Caco-2 (cell line): ENCODE measurements at places on chromosomes 11 and 22.

GRCh38 chr22:20383538-20383937 is 10.4 kb upstream of the ZNF74 start:
- H3K4me3 ChIP-seq = no peak overlapping the region
- no peak overlapping the region for H3K27ac ChIP-seq
- no peaks in the 10 kb centered on the region for H3K27me3 ChIP-seq
- H3K4me1 ChIP-seq = no peaks in the 10 kb centered on the region
- H3K36me3 ChIP-seq = no peaks in the 10 kb centered on the region

DNA sequence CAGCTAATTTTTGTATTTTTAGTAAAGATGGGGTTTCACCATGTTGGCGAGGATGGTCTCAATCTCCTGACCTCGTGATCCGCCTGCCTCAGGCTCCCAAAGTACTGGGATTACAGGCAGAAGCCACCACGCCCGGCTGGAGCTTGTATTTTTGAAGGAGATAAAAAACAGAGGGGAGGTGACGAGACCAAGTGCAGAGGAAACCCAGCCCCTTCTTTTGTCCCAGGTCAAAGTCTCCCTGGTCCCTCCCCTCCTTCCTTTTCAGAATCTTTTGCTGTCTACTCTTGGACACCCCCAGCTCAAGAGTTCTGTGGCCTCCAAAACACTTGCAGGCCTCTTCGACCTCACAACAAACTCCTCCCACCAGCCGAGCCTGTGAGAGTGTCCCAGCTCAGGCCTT is 12.2 kb upstream of the TMEM184B start:
- peaks cover 2% of the 10 kb centered on the region for H3K36me3 ChIP-seq
- peaks cover 37% of the 10 kb centered on the region for H3K4me1 ChIP-seq
- H3K27ac ChIP-seq = peak overlapping the region; percentile 88
- DNase-seq = no peak
- H3K27me3 ChIP-seq = no peaks in the 10 kb centered on the region

- H3K27ac ChIP-seq = no peak overlapping the region
- no peak overlapping the region for H3K4me3 ChIP-seq
- DNase-seq = no peak
- no peaks in the 10 kb centered on the region for H3K4me1 ChIP-seq
These were observed 10.4 kb upstream of the THY1 start for GRCh38 chr11:119433358-119433725.

- no peak overlapping the region for H3K4me3 ChIP-seq
- no peaks in the 10 kb centered on the region for H3K36me3 ChIP-seq
- H3K27me3 ChIP-seq = no peaks in the 10 kb centered on the region
These were observed 27.1 kb downstream of the MYEOV start for GRCh38 chr11:69320756-69321741.

DNA sequence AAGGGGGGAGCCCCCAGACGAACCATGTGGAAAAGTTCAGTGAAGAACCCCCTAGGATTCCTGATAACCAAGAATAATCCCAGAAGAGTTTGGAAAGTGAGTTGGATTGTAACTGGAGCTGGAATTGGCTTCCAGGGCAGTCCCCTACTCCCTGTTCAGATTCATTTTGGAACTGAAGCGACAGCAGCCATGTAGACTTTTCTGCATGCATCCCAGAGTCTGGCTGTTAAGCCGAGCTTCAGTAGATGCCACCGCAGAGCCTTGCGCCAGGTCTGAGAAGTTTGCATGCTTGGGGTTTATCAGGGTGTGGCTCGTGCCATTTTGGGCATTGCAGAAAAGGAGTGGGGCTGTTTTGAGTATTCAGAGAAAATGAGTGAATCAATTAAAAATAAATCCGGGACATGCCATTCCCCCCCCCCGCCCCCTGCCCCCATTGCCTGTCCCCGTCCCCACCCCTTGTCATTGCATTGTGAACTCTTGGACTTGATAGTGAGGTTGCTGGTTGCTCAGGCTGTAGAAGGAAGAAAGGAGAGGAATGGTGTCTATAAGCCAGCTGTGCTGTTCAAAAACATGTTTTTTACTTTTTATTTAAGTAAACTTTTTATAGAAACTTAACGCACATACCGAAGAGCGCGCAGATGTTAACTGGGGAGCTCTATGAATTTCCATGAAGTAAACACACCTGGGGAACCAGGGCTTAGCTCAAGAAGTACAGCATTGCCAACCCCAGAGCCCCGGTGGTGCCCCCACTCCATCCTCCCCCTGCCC is 71.2 kb downstream of the LDLRAD3 start:
- DNase-seq = no peak
- no peaks in the 10 kb centered on the region for H3K36me3 ChIP-seq
- no peak overlapping the region for H3K4me3 ChIP-seq
- 0 out of 2 replicates have a peak, but pooled peaks cover 4% of the 10 kb centered on the region for H3K4me1 ChIP-seq

- no peak for DNase-seq
- no peaks in the 10 kb centered on the region; the same call in 1 of the 2 replicates for H3K36me3 ChIP-seq
- H3K4me1 ChIP-seq = no peaks in the 10 kb centered on the region
- no peak overlapping the region for H3K27ac ChIP-seq
- H3K4me3 ChIP-seq = no peak overlapping the region
- no peaks in the 10 kb centered on the region for H3K27me3 ChIP-seq
These were observed 18.4 kb downstream of the SELENOO start for GRCh38 chr22:50218996-50219727.

- H3K27me3 ChIP-seq = no peaks in the 10 kb centered on the region
- H3K4me3 ChIP-seq = no peak overlapping the region
- no peak overlapping the region for H3K27ac ChIP-seq
- H3K36me3 ChIP-seq = no peaks in the 10 kb centered on the region
- no peak for DNase-seq
These were observed 5.0 kb upstream of the MMP12 start for GRCh38 chr11:102879801-102880200.

- peak overlapping the region; percentile 71 for H3K27ac ChIP-seq
- no peaks in the 10 kb centered on the region for H3K27me3 ChIP-seq
- H3K36me3 ChIP-seq = no peaks in the 10 kb centered on the region
- no peak overlapping the region for H3K4me3 ChIP-seq
These were observed 1.0 kb upstream of the RAB3IL1 start for GRCh38 chr11:61918251-61918937.

DNA sequence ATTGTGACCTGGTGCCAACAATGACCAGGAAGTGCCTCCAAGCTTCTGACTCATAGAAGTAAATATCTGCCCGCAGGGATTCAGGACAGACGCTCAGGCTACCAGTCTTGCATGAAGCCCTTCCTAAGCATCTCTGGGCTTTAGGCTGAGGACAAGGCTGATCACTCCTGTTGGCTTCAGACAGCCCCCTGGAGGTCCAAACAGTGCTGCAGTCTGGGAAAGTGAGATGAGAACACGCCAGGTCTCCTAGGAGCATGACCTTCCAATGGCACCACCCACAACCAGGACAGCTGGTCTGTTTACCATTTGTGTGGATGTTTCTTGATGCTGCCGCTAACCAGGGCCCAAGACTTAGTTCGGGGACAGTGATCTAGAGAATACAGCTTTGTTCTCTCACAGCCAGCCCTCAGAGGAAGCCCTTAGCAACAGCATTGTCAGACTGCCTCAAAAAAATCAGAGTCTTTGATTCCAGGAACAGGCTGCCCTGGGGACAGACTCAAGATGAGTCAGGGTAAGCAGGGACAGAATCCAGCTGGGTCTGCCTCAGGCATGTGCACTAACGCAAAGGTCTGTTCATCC is 111.2 kb downstream of the ZNF280B start:
- H3K4me1 ChIP-seq = no peaks in the 10 kb centered on the region
- H3K27ac ChIP-seq = no peak overlapping the region
- DNase-seq = no peak
- no peak overlapping the region for H3K4me3 ChIP-seq
- H3K36me3 ChIP-seq = no peaks in the 10 kb centered on the region

- no peak for DNase-seq
- H3K4me3 ChIP-seq = no peak overlapping the region
- H3K27ac ChIP-seq = no peak overlapping the region
- no peaks in the 10 kb centered on the region for H3K36me3 ChIP-seq
These were observed 72.0 kb downstream of the TP53I11 start for GRCh38 chr11:44878711-44879110.

DNA sequence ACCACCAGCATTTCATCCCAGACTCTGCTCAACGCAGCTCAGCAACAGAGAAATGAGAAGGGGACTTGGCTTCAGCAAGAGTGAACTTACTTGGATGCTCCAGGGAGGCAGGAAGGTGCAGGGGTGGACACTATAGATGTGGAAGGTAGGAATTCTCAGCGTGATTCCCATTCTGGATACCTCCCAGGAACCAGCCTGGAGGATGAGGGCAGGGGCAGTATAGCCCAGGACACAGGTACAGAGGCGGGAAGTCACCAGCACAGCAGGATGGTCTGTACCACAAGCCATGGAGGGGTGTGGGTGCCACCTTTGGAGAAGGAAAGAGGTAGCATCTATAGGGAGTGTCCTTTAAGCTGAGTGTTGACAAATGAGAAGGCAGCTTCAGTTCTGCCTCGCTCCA is 1275.2 kb downstream of the TBC1D22A start:
- H3K36me3 ChIP-seq = no peaks in the 10 kb centered on the region
- no peaks in the 10 kb centered on the region for H3K27me3 ChIP-seq
- no peak for DNase-seq
- H3K4me1 ChIP-seq = no peaks in the 10 kb centered on the region

GRCh38 chr11:69449320-69450063 is 32.0 kb upstream of the LINC01488 start:
- no peaks in the 10 kb centered on the region for H3K36me3 ChIP-seq
- DNase-seq = no peak
- H3K27ac ChIP-seq = no peak overlapping the region
- H3K4me3 ChIP-seq = no peak overlapping the region

DNA sequence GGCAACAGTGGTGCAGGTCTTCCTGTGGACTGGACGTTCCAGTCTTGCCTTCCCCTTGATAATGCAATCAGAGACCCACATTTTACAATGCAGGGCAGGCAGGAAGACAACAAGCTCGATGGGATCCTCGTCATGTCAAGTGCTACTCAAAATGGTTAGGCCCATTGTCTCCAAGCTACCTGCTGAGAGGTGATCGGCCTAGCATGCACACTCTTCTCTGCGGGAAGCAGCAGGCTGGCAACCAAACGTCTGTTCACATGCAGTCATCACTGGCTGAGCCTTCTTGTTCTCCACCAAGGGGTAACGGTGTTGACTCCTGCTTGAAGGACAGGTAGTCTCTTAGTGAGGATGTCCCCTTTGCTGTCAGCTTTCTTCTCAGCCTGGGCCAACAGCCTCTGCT is 25.5 kb upstream of the CD82 start:
- H3K4me3 ChIP-seq = no peak overlapping the region
- no peaks in the 10 kb centered on the region for H3K36me3 ChIP-seq
- no peak for DNase-seq
- no peak overlapping the region for H3K27ac ChIP-seq
- no peaks in the 10 kb centered on the region for H3K4me1 ChIP-seq
- no peaks in the 10 kb centered on the region for H3K27me3 ChIP-seq

- no peak overlapping the region for H3K27ac ChIP-seq
- no peaks in the 10 kb centered on the region for H3K27me3 ChIP-seq
- DNase-seq = no peak
- no peaks in the 10 kb centered on the region for H3K36me3 ChIP-seq
- H3K4me3 ChIP-seq = no peak overlapping the region
These were observed 129.5 kb upstream of the OPCML start for GRCh38 chr11:133661846-133662245.

DNA sequence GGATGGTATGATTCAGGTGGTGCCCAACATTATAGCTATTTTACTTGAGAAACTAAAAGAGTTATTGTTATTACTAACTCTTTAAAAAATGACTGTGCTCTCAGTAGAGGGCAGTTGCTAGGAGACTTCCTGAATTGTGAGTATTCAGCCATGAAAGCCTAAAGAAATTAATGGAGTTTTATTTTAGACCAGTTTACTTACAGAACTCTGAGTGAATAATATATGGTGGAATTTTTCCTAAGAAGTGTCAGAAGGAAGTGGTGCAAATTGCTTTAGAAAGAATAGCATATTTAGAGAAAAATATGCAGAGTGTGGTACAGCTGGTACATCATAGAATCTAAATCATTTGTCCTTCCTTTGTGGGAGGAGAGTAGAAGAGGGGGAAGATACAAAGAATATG is 689.9 kb upstream of the CCDC90B start:
- no peak for DNase-seq
- no peak overlapping the region for H3K27ac ChIP-seq
- H3K27me3 ChIP-seq = no peaks in the 10 kb centered on the region

- H3K4me1 ChIP-seq = peaks cover 8% of the 10 kb centered on the region
- DNase-seq = no peak
- H3K27ac ChIP-seq = no peak overlapping the region
- H3K4me3 ChIP-seq = no peak overlapping the region
- no peaks in the 10 kb centered on the region for H3K36me3 ChIP-seq
- H3K27me3 ChIP-seq = no peaks in the 10 kb centered on the region
These were observed 18.5 kb downstream of the SPECC1L start for GRCh38 chr22:24289114-24289513.

- no peak overlapping the region for H3K27ac ChIP-seq
- no peak overlapping the region for H3K4me3 ChIP-seq
- no peaks in the 10 kb centered on the region for H3K36me3 ChIP-seq
- no peaks in the 10 kb centered on the region for H3K27me3 ChIP-seq
- no peak for DNase-seq
These were observed 400.1 kb downstream of the TMEM135 start for GRCh38 chr11:87437844-87438223.

GRCh38 chr11:46889689-46890475 is 28.5 kb downstream of the LRP4 start:
- H3K27ac ChIP-seq = no peak overlapping the region
- H3K4me3 ChIP-seq = no peak overlapping the region
- DNase-seq = peak; percentile 81
- H3K4me1 ChIP-seq = no peaks in the 10 kb centered on the region
- 0 out of 2 replicates have a peak, but pooled peaks cover 3% of the 10 kb centered on the region for H3K36me3 ChIP-seq

DNA sequence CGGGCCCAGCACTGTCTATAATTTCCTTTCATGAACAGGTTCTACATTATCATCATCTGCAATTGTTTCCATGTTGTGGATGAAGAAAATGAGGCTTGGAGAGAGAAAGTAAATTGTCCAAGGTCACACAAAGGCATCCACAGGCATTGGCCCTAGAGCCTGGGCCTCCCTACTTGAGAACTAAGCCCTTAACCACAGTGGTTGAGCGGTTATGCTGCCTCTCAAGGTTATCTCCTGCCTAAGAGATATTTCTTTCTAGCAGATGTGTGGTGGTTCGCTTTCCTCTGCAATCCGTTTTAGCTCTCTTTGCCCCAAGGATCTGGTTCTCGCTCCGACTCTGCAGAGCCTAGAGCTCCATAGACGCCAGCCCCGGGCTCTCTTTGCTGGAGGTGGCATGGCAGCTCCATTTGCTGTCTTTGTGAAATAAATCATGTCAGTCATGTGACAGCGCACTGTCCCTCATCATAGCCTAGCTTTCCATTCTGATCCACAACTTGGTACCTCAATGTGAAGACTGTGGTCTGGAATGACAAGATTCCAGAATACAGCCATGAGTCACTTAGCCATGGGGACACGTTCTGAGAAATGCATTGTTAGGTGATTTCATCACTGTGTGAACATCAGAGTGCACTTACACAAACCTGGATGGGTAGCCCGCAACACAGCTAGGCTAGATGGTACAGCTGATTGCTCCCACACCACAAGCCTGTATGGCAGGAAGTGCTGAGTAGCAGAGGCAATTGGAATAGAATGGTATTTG is 27.2 kb downstream of the RPS6KA4 start:
- no peak overlapping the region for H3K4me3 ChIP-seq
- peak overlapping the region; percentile 85 for H3K27ac ChIP-seq
- peak; percentile 71 for DNase-seq
- no peaks in the 10 kb centered on the region; the same call in 1 of the 2 replicates for H3K36me3 ChIP-seq
- H3K4me1 ChIP-seq = peaks cover 54% of the 10 kb centered on the region

GRCh38 chr11:61647529-61647928 is 32.7 kb upstream of the DAGLA start:
- DNase-seq = no peak
- no peak overlapping the region for H3K4me3 ChIP-seq
- no peaks in the 10 kb centered on the region for H3K36me3 ChIP-seq
- no peaks in the 10 kb centered on the region for H3K27me3 ChIP-seq

GRCh38 chr22:19981961-19982920 is 34.4 kb downstream of the ARVCF start:
- H3K4me1 ChIP-seq = no peaks in the 10 kb centered on the region
- no peak overlapping the region for H3K27ac ChIP-seq
- no peak for DNase-seq
- H3K36me3 ChIP-seq = no peaks in the 10 kb centered on the region
- H3K27me3 ChIP-seq = no peaks in the 10 kb centered on the region
